Muscle of arm (tissue), 14 donors: ENCODE measurements at places on chromosomes 3 and 15. TPM values are rescaled to one million over a fixed set of nuclear protein-coding genes. Genes with fewer than 3 reads are reported as not detected.

GRCh38 chr15:73633991-73634495, 854 bp upstream of the NPTN start:
- no peak for DNase-seq

DNA sequence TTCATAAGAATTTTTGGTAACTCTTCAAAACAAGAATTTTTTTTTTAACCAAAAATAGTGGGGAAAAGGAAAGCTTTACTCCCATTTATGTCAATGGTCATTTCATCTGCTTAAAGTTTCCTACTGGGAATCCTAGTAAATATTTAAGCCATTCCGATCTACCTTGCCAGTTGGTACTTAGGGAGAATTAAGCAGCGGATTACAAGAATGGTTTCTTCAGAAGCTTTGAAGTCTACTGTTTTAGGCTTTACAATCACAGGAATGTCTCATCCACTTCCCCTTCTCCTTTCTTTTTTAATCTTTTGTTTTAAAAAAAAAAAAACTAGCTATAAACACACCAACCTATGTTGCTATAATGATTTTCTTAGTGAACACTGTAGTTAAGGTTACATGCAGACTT, 341.4 kb upstream of the ATP11B start:
- DNase-seq, result no peak

- no peak for DNase-seq
These were observed 783 bp upstream of the ISG20 start for GRCh38 chr15:88637841-88638625.

GRCh38 chr15:90184119-90184785, 16.9 kb upstream of the SEMA4B start:
- no peak for DNase-seq

DNA sequence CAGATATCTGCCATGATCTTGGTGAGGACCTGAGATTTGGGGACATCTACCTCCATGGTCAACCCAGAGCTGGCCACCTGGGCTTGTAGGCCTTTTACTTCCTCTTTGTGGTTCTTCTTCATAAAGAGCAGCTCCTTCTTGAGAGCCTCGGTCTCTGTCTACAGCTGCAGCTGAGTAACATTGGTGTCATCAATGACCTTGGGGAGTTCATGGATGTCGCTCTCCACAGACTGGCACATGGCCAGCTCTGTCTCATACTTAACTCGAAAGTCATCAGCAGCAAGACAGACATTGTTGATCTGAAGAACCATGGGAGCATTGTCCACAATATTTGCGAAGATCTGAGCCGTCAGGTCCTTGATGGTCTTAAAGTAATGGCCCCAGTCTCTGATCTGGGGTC, 15.7 kb upstream of the RASA2 start:
- no peak for DNase-seq

Gene ZBTB47
- polyA plus RNA-seq, result 26.4 TPM

Gene GOLGA6L10
- polyA plus RNA-seq, result 0.94 TPM

Gene OR5K2
- not detected for polyA plus RNA-seq

Gene ZPLD1
- polyA plus RNA-seq, result 0.07 TPM

GRCh38 chr3:45225465-45226205, 452 bp downstream of the TMEM158 start:
- DNase-seq, result no peak
